ENCODE measurements at places on chromosomes 12 and 14. TPM values are rescaled to one million over a fixed set of nuclear protein-coding genes. Genes with fewer than 3 reads are reported as not detected.

- DNase-seq, result no peak
Observed at GRCh38 chr12:104439137-104439536, 17.6 kb upstream of the CHST11 start.

DNA sequence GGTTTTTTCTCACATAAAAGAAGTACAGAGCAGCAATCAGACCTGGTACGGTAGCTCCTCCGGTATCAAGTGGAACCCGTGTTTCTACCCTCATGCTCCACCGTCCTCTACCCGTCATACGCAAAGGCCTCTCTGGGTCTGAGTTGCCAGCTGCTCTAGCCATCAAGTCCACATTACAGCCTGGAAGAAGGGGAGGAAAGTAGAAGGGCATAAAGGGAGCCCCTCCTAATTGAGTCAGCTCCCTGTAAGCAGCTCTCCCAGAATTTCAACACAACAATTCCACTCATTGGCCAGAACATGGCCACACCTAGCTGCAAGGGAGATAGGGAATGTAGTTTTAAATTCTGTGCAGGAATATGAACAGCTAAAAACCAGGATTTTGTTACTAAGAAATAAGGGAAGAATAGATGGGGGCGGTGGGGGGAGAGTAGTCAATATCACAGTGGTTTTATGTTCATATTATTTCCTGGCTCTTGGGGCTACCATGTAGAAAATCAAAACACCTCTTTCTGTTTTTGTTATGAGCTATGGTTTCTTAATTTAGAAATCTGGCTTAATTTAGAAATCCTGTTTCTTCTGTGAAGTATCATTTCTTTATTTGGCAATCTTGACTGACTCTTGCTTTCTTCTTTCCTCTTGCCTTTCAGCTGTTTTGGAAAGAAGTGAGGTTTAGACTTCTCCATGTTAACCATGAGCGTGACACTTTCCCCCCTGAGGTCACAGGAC, 103.9 kb downstream of the AKAP6 start:
- no peak for DNase-seq

GRCh38 chr12:113591480-113591974, 119.9 kb upstream of the LHX5 start:
- DNase-seq, result no peak

DNA sequence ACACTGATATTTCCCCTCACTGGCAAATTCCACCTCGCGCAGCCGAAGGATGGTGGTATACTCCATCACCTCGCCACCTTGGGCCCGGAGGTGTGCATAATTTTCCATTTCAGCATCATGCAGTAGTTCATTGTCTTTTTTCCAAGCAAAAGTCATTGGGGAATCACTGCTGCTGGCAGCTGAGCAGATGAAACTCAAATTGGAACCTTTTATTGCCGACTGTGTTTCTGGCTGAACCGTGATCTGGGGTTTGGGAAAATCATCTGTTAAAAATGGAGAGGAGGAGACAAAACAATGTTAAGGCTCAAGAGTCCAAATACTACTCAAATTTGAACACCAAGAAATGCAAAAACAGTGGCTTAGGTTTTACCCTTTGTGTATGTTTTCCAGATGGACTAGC, 39.7 kb downstream of the LRIG3 start:
- no peak for DNase-seq

GRCh38 chr14:100443603-100444002, 120.5 kb downstream of the SLC25A47 start:
- no peak for DNase-seq

DNA sequence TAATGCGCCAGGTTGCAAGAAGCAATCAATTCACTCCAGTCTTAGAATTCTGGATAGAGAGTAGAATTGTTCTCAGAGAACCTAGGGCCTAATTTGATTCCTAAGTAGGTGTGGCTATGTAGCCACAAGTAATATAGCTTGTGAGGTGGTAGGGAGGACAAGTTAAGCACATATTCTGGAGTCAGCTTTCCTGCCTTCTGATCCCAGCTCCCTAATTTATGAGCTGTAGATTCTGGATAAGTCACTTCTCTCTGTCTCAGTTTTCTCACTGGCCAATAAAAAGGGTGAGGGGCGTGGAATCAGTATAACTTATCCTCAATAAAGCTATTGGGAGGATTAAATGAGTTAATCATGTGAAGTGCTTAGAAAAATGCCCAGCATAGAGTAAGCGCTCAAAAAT, 3.0 kb upstream of the SNW1 start:
- DNase-seq, result no peak

- DNase-seq, result no peak
Observed at GRCh38 chr12:92261071-92261470, 115.4 kb upstream of the BTG1 start.

- no peak for DNase-seq
Observed at GRCh38 chr12:101455685-101456084, 19.5 kb upstream of the SPIC start.

- no peak for DNase-seq
Observed at GRCh38 chr12:65826353-65827171, 2.3 kb downstream of the HMGA2 start.

DNA sequence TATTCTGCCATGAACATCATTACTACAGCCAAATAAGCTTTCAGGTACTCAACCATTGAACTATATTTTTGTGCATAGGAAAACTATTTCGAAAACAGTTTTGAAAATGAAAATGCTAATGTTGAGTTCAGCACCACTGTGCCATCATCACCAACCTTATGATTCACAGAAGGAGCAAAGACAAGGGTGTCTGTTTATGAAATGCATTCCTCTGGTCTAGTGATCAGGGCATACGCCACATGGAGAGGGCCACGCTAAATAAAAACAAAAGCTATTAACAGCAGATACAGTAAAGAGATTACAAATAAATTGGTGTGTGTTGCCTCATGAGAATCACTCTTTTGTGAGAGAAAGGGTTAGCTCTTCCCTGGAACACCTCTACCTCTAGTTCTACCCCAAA, 43.2 kb upstream of the BMAL2 start:
- no peak for DNase-seq

DNA sequence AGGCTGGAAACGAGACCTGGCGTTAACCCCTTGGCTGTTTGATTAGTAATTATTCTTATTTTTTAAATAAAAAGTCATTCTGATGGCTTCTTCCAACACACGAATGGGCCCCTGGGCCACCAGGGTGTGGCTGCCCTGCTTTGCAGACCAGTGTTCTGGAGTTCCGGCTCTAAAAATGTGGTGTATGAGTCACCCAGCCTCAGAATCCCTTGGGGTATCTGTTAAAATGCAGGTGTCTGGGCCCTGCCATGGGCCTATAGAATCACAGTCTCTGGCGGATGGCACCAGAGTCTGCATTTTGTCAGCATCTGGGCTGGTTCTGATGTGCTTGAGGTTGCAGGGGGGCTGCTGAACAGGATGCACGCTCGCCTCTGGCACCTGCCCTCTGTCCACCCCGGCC, 2.5 kb upstream of the PSMC1 start:
- DNase-seq, result no peak

GRCh38 chr14:30518867-30519560, 39.9 kb upstream of the G2E3 start:
- no peak for DNase-seq

DNA sequence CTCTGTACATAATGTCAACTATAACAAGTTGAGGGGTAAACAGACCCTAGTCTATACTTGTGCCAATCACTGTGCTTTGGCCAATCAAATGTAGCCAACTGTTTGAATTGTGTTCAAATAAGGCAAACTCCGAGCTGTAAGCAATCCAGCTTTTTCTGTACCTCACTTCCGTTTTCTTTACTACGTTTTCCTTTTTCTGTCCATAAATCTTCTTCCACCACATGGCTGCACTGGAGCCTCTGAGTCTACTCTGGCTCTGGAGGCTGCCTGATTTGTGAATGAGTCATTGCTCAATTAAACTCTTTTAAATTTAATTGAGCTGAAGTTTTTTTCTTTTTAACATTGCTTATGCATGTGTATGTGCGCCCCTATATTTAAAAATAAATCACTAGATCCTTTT, 29.7 kb downstream of the CLEC1A start:
- DNase-seq, result no peak

GRCh38 chr12:57613427-57614109, 2.3 kb downstream of the ARHGEF25 start:
- DNase-seq, result no peak

DNA sequence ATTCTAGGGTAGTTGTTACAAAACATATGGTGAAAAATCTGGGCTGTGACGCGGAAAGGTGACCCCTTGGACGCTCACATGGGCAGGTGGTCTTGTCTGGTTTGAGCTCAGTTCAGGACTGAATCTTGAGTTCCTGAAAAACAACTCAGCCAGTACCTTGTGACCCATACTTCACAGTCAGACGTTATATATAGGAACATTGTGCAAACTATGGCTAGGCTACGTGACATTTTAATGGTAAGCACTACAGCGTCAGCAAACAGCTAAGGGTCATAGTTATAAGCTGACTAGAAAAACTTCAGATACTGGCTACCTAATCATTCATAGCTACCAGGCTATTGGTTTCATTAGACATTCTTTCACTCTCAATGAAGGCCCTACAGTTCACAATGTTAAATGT, 14.8 kb upstream of the EDDM3A start:
- DNase-seq, result no peak

DNA sequence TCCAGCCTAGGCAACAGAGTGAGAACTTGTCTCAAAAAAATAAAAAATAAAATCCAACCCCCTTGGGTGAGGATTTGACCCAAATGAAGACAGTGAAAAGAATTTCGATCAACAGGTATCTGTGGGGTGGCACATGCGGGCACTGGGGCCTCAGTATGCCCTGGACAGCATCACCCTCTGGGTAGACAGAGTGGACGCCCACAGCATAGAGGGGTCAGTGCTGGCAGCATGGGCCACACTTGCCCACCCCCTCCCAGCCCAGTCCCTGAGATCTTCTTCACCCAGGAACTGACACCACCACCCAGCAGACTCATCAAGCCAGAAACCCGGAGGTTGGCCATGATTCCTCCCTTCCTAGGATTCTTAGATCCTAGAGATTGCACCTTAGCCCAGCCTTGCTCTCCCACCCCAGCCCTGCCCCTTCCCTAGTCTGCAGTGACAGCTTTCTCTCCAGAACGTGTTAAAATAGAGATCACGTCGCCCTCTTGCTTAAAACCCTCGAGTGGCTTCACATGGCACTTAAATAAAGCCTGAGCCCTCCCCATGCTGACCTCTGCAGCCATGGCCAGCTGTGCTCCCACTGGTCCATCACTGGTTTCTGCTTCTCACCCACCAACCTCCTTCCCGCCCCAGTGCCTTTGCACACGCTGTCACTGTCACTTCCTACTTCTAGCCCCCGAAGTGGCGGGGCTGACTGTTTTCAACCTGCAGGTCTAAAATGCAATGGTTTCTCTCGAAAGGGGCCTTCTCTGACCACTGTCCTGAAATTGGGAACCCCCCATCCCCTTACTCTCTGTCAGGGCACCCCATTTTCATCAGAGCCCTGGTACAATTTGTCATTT, 26.2 kb upstream of the DYNC1H1 start:
- no peak for DNase-seq

DNA sequence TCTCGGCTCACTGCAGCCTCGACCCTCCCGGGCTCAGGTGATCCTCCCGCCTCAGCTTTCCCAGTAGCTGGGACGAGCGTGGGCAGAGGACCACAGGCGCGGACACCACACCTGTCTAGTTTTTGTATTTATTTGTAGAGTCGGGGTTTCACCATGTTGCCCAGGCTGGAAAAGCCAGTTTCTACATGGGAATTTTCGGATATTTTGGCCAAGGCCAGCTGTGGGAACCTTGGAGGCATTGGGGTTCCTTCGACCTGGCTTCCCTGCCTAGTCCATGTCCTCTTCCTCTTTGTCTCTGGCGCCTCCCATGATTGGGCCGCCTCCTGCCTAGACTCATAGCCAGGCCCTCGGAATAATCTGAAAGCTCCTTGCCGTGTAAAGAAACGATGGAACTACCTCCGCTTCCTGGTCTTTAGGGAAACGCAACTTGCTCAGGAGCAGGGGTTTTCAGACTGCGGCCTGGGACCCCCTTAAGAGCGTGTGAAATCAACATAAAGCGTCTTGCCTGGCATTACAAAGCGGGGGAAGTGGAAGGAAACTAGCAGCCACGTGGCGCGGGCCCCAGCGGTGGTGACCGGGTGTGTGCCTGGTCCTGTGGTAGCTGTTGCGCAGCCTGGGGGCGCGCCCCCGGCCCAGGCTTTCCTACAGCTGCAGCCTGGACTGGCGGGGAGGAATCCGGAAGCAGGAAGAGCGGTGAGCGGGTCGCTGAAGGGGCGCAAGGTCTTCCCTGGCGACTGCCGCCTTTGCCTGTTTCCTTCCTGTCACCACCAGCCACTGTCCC, 1.4 kb upstream of the HSP90AA1 start:
- peak; percentile 37 for DNase-seq

GRCh38 chr12:100572184-100572583, 1.3 kb upstream of the GAS2L3 start:
- DNase-seq, result no peak

DNA sequence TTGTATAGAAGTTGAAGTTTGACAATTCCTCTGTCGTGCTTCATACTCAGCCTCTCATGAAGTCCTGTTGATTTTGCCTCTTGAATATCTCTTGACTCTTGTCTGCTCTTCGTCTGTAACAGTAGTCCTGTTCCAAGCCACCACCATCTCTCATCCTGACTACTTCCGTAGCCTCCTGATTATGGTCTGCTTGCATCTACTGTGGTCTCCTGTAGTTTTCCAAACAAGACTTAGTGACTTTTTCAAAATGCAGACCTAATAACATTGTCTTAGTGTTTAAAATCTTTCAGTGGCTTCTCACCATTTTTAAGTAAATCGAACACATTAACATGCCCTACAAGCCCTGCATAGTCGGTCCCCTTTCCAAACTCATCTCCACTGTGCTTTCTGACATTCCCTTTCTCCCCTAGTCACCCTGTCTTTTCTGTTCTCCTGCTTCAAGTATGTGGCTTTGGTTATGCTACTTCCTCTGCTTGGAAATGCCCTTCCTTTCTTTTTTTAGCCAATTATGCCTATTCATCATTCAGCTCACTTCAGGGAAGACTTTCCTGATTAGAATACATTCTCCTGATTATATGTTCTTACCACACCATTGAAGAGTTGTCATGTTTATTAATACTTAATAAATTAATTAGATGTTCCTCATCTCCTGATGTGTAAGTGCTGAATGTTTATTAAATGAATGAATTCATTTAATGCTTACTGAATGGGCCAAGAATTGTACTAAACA, 2.0 kb downstream of the SCYL2 start:
- no peak for DNase-seq

DNA sequence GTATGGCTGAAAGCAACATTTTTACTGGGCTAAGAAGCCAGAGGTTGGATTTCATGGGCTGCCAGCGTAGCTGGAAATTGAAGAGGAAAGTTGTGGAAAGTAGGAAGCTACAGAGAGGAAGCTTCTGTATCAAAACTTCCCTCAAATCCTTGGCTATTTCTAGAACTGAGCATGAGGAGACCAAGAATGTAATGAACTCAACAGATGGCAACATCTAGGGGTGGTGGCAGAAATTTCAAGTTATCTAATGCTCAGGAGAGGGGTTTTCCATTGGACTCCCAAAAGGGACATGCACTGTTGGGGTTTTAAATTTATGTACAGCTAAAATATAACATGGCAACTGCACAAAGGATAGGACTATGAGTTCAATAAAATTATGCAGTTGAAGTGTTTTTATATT, 151.3 kb downstream of the DHRS2 start:
- DNase-seq, result no peak

GSKIP gene
- 13.2 TPM for total RNA-seq

C12orf54 gene
- total RNA-seq, result not detected

IQSEC3 gene
- total RNA-seq, result 0.60 TPM

OTX2 gene
- not detected for total RNA-seq

KIF26A gene
- total RNA-seq, result 3.9 TPM

TRHDE gene
- 0.26 TPM for total RNA-seq

ZDHHC22 gene
- total RNA-seq, result not detected

CCDC196 gene
- not detected for total RNA-seq

BCAT1 gene
- 1.6 TPM for total RNA-seq

RTN1 gene
- 0.60 TPM for total RNA-seq

NUMB gene
- total RNA-seq, result 38.8 TPM

GDF3 gene
- total RNA-seq, result not detected

OR10G3 gene
- total RNA-seq, result not detected
